Breast epithelium (tissue), 4 donors: ENCODE measurements at places on chromosomes 4 and X.

DNA sequence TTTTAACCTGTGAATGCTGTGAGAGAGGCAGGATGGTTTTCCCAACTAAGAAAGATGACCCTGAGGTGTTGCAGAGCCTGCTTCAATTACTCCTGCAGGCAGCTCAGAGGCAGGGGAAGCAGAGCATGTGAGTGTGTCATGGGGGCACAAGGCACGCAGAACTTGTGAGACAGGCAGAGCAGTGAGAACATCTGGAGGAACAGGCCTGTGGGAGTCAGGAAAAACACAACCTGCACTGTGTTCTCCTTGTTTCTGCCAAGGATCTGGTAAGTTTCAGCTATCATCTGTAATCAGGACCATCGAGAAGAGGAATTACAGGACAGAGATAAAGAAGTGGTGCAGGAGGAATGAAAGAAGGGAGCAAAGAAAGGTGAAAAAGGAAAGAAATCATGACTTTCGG, 741.8 kb upstream of the INTU start:
- no peak for DNase-seq

GRCh38 chrX:13994536-13995080, 35.1 kb downstream of the GEMIN8 start:
- no peak for DNase-seq

GRCh38 chrX:119647552-119648420, 41.6 kb upstream of the NKRF start:
- no peak for DNase-seq

GRCh38 chrX:34658326-34658725, 1.2 kb upstream of the TMEM47 start:
- no peak for DNase-seq

GRCh38 chrX:151754047-151754429, 19.5 kb downstream of the CNGA2 start:
- DNase-seq: no peak

- DNase-seq: no peak
These were observed 2.8 kb upstream of the TIFA start for GRCh38 chr4:112288455-112288854.

DNA sequence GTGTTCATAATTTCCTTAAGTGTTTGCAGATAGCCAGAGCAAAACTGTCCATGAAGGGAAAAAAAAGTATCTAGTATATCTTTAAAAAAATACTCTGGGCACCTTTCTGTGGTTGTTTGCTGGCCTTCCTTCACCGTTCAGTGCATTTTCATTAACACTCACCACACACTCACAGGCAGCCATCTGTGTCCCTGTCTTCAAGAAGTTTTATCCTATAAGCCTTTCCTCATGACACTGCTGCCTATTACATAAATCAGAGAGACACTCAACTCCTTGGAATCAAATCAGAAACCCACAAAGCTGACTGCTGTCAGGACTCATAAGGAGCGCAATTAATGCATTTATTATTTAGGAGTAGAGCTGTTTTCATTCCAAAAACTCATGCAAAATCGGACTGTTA, 1720.2 kb downstream of the PCDH7 start:
- no peak for DNase-seq

DNA sequence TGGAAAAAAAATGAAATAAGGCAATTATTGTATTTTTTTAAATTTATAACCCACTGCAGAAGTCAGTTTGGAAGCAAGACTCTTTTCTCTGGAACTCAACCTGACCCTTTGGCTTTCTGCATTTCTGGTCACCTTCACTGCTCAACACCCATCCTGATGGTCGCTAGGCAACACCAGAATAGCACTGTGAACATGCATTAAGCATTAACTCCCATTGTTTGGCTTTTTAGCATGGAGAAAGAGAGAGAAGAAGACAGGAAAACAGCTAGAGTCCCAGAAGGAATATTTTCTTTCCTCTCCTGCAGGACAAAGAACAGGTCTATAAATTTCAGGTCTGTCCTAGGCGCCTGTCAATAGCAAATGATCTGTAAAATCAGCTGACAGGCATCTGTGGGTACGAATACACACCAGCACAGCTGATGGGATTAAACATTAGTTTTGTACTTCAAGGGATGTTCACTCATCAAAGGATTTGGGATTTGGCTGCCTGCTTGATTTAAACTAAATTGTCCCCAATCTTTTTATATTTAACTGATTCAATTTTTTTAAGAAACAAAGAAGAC, 137.2 kb upstream of the ETNPPL start:
- DNase-seq: no peak

GRCh38 chr4:4323705-4324534, 33.9 kb downstream of the ZBTB49 start:
- no peak for DNase-seq
